ENCODE measurements at places on chromosomes 5 and 9.

DNA sequence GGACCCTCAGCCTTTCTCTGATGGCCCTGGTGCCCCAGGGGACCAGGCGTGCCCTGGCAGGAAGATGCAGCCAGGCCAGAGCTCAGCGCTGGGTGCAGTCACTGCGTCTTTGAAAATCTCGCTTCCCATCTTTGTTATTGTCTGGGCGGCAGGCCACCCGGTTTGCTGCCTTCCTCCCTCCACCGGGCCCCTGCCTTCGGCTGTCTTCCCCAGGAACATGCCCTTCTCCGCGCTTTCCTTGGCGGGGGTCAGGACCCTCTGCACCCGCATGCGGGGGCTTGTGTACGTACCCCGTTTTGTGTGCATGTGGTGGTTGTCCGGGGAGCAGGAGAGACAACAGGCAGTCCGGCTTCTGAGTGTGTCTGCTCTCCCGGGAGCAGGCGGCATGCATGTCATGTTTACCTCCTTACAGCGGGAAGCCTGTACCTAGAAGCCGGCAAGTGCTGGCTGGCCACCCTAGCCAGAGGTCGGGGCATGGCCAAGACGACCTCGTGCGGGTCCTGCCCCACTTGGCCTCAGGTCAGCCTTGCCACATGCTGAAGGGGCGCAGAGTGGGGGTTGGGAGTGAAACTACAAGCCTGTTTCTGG is 49.5 kb downstream of the DAB2IP start:
- DNase-seq, result no peak

DNA sequence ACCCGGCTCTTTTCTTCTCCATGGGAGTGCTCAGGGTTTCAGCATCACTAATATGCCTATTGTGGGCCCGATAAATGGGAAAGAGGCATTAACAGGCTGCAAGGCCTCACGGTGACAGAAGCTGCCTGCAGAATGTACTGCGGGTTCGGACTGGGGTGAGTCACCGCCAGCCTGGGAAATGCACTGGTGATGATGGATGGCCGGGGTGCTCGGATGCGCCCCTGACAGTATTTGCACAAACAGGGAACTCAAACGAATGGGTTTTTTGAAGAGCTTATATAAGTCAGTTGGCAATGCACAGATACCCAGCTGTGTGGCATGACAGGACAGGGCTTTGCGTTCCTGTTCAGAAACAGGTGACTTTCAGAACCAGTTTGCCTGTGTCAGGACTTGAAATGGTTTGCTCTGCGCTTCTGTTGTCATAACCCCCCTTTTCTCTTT is 42.0 kb upstream of the PITX1 start:
- DNase-seq, result no peak

- no peak for DNase-seq
Measured at GRCh38 chr5:41057231-41057630, 13.9 kb downstream of the MROH2B start.

- peak; percentile 44 for DNase-seq
Measured at GRCh38 chr9:129006328-129007034, 21.6 kb downstream of the SH3GLB2 start.

- DNase-seq, result no peak
Measured at GRCh38 chr9:133785753-133786370, 47.7 kb upstream of the SARDH start.

DNA sequence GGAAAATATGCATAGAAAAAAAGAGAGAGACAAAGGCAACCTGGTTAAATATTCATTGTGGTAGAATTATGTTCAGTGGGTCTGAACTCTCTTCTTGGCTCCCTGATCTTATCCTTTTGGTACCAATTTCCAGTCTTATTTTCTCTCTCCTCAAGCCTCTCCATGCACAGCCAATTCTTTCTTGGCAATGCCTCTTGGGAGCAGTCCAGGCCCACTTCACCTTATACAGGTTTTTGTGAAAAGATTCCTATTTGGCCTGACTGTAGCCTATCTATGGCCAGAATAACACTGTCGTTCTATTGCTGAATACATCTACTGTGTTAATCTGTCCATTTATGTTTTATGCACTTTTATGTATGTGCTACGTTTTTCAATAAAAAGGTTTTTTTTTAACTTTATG is 2.7 kb downstream of the ELOVL7 start:
- DNase-seq, result no peak

GRCh38 chr9:130921300-130921988 is 17.6 kb downstream of the FIBCD1 start:
- no peak for DNase-seq

DNA sequence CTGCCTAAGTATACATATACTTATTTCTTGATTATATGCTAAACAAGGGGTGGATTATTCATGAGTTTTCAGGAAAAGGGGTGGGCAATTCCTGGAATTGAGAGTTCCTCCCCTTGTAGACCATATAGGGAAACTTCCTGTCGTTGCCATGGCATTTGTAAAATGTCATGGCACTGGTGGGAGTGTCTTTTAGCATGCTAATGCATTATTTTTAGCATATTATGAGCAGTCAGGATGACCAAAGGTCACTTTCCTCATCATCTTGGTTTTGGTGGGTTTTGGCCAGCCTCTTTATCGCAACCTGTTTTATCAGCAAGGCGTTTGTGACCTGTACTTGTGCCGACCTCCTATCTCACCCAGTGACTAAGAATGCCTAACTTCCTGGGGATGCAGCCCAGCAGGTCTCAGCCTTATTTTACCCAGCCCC is 80.9 kb downstream of the ALDH7A1 start:
- no peak for DNase-seq

DNA sequence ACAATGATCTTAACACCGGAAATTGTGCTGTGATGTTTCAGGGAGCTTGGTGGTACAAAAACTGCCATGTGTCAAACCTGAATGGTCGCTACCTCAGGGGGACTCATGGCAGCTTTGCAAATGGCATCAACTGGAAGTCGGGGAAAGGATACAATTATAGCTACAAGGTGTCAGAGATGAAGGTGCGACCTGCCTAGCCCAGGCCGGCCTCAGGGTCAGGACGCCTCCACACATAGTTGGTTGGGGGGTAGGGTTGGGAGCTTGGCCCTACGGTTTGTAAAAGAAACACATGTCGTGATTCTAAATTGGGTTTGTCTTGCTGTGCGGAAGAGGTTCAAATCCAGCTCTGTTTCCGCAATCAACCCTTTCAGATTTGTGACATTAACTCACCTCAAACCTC is 6.6 kb downstream of the FCN2 start:
- no peak for DNase-seq

DNA sequence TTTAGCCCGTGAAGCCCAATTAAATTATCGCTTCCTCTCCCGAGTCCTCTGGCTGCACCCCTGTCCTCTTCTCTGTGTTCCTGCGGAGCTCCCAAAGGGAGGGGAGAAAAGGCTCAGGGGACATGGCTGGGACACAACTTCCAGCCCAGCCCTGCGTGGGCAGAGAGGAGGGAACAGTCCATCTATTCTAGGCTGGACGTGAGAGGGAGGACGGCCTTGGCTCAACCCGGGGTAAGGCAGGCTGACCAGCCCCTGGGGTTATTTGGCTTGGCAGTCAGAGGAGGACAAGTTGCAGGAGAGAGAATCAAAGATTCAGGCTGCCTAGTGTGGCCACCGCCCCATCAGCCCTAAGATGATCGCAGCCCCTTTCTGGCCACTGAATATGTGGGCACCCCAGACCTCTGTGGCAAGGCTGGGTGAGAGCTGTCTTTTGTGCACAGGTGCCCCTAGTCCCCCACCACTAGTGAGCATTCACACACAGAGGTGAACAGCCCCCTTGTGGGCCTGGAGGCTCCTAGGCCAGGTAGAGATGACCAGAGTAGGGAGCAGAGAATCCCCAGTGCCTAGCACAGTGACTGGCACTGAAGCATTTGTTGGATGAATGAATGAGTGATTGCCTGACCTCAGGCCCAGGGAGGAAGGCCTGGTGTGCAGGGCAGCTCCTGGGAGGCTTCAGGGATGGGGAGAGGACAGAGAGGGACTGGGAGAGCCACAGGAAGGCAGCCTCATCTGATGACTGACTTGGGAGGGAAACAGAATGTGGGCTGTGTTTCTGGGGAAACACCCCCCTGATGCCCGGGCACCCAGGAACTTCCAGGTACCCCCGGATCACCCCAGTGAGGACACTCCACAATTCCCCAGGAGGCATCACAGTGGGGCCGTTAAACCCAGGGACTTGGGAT is 133.9 kb downstream of the C9orf50 start:
- no peak for DNase-seq

DNA sequence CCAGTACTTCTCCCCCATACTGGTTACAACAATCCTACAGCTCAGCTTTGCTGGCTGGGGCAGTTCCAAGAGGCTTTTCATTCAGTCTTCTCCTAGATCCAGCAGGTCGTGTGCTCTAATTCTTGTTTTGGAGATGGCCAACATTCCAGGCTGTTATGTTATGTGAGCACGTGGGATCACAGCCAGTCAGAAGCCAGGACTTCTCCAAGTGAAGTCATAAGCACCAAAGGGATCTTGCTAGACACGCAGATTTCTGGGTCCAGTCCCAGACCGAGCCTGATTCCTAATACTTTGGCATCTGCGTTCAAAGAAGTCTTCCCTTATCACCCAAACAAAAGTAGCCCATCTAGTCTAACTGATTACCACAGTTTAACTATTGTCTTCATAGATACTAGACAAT is 1.4 kb upstream of the LARP1 start:
- no peak for DNase-seq

DNA sequence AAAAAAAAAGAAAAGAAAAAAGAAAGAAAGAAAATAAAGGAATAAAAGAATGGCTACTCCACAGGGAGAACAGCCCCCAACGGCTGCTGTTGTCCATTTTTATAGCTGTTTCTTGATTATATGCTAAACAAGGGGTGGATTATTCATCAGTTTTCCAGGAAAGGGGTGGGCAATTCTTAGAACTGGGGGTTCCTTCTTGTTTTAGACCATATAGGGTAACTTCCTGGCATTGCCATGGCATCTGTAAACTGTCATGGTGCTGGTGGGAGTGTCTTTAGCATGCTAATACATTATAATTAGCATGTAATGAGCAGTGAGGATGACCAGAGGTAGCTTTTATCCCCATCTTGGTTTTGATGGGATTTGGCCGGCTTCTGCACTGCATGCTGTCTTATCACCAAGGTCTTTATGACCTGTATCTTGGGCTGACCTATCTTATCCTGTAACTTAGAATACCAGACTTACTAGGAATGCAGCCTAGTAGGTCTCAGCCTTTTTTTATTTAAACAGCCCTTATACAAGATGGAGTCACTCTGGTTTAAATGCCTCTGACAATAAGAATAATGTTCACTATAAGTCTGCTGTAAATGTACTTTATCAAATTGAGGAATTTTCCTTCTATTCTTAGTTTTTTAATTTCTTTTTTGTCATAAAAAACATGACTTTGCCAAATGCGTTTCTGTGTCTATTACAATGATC is 28.6 kb downstream of the TRIM7 start:
- no peak for DNase-seq

- DNase-seq, result no peak
Measured at GRCh38 chr5:16065831-16066230, 113.8 kb downstream of the MARCHF11 start.

DNA sequence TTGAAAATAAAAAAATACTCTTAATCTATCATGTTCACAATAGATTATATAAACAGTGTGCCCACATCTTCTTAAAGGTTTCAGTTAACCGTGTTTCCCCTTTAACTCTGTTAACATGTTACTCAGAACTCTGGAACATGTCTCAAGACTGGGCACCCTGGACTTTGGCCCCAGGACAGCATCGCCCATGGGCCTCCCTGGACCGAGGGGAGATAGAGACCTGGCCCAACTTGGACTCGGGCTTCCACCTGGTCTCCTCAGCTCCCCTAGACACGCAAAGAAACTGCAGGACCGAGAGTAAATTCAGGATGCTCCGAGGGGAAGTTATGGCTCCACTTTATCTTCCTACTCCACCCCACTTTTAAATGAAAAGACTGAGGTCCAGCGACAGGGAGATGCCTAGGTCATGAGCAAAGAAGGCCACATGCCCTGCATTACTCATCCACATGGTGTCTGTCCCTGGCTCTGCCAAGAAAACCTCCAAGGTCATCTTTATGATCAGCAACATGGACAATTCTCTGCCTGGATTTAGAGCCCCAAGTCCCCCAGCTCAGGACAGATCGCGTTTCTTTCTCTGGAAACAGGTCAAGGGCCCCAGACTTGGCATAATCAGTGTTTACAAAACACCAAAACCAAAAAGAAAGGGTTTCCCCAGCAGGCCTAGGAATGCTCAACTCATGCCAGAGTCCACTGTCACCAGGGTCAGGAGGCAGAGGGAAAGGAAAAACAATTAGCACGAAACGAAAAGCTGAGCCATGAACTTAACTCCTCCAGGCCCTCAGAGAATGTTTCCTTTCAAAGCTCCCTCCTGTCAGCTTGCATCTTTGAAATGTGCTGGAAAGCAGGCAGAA is 17.4 kb downstream of the GPX3 start:
- DNase-seq, result no peak

DNA sequence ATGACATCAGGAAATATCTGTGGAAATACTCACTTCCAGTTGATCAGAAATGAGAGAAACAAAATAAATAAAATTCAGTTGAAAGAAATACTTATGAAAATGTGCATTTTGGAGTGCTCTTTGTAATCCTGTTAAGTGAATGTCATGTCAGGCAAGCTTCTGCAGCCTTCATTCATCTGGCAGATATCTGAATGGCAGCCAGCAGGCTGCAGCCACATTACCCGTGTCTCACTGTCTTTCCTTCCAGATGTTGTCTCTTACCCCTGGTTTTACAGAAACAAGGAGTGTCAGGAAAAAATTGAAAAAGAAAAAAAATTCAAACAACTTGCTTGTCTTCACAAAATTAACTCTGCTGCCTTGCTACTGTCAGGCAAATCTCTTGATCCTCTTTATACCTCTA is 445.0 kb upstream of the RIOK2 start:
- no peak for DNase-seq

DNA sequence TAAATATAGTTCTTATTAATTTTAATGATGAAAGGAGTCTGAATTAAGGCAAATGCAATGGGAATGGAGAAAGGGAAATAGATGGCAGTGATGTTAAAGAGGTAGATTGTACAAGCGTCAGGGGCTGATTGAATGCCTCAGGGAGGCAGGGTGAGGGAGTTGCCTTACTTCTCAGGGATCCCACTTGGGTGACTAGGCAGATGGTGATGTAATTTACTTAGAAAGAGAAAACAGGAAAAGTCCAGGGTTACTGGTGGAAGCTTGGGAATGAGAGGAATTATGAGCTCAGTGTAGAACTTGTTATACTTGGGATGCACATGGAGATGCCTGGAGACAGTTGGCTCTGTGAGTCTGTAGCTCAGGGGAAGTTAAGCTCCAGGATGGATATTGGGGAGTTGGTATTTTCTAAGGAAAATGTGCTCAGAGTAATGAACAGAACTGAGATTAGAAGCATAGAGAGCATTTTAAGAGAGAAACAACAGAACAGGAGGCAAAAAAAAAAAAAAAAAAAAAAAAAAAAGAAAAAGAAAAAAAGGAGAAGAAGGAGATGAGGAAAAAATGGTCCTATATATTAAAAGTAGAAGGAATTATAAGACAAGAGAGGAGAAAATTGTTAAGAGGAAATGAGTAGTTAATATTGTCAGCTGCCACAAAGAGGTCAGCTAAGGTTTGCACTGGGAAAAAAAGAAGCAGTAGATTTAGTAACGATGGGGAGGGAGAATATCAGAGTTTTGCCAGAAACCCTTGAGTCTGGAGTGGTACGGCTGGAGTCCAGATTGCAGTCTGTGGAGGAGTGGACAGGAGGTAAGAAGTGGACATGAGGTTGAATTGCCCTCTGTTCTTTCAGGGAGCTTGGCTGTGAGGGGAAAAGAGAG is 88.0 kb upstream of the ELL2 start:
- DNase-seq, result no peak

Data from anterior cingulate cortex (tissue), 58 donors.